ENCODE measurements at places on chromosomes 2 and 18.

DNA sequence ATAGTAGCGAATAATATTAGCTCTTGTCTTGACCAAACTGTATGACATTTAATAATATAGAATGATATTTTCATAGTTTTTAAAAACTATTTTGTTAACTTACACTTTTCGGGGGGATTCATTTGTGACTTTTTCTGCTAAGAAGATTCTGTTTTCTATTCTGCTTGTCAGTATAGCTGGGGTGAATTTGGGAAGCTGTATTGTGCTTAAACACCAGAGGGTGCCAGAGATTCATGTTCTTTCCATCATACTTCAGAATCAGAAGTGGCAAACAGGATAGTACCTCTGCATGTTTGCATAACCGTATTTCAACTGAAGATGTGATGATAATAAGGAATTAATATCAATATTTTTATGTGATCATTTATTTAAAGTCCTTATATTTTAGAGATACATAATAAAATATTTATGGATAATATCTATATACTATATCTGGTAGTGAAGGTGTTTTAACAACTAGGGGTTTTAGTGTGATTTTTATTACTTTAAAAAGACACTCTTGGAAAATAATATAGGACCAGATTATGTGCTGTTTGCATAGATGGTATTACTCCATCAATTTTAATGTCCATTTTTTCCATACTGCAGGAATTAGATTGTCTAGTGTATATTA lies 81.0 kb downstream of the TAF4B start:
- no peak for DNase-seq

GRCh38 chr18:49274188-49274714 lies 186.2 kb downstream of the DYM start:
- DNase-seq = no peak

DNA sequence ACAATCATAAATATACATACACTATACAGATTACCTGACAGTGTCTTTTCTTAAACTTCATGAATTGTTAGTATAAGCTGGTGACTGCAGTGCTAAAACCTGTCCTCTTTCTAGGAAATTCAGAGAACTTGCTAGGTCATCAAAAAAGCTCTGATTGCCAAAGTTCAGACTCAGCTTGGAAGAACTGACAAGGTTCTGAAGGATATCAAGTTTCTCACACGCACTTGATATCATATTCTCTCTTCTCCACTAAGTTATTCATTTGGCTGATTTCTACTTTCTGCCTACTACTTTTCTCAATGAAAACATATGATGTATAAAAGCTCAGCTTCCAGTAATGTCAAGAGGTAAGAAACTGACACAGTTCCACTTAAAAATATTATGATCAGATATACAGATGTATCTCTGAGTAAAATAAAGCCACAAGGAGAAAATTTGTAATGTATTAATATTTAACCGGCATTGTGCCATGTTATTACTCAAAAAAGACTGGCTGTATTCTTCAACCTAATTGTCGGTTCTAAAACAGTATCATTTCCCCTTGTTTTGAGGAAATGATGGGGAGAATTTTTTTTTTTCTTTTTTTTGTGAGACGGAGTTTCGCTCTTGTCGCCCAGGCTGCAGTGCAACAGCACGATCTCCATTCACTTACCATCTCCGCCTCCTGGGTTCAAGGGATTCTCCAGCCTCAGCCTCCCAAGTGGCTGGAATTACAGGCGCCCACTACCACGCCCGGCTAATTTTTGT lies 2.4 kb downstream of the OSBPL1A start:
- DNase-seq = no peak

GRCh38 chr2:71507476-71507875 lies 54.1 kb downstream of the DYSF start:
- DNase-seq = no peak

DNA sequence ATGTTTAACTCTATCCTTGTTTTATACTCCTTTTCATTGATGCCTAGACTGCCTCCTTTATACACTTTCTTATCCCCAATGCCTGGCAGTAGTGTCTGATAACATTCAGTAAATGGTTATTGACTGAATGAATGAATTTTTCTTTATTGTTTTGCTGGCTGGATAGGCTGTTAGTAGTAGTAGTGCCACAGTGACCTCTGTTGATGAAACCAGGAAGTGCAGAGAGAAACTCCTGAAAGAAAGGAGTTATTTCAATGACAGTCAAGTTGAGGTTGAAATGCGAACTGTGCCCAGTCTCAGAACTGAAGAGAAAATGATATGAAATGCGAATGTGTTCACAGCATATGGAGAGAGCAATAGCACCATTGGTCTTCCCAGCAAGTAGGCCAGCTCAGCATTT lies 26.8 kb upstream of the SLC9A2 start:
- no peak for DNase-seq

DNA sequence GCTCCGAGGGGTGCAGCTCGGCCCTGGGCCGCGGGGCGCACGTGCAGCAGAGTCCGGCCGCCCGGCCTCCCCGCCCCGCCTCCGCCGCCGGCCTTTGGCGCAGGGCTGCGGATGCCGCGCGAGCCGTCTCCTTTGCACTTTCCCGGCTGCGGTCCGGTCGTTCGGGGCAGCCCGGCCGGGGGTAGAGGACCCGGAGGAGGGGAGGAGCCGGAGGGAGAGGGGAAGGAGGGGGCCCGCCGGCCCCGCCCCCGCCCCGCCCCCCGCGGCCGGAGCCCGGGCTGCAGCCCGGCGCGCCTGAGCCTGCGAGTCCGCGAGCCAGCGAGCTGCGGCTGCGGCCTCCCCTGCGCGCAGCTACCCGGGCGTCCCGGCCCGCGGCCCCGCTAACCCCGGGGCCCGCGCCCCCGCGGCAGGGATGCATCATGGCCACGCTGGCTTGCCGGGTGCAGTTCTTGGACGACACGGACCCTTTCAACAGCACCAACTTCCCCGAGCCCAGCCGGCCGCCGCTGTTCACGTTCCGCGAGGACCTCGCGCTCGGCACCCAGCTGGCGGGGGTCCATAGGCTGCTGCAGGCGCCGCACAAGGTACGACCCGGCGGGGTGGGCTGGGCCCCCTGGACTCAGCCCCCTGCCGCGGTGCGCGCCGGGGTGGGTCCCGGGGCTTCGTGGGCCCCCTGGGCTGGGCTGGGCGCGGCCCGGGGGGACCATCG lies at the start of gene FHOD3:
TSS of gene FHOD3 (plus strand) at position 297 of the 709 bp plus-strand sequence. CDS start at position 420, 123 bp downstream.
- DNase-seq = no peak

DNA sequence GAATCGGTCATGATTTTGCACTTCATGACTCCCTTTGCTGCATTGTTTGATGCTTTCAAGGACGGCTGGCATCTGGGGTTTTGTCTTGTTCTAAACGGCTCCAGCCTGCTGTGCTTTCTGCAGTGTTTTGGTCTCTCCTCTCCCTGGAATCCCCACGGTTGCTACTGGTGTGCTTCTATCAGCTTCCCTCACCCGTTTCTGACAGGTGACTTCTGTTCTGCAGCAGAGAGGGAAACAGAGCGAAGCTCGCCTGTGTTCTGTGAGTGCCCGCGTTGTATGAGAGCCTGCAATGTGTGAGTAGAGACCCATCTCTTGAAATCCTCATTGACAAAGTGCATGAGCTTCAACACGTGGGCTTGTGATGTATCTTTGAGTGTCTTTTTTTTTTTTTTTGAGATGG lies 102.8 kb downstream of the DCDC2C start:
- no peak for DNase-seq

GRCh38 chr18:70373042-70373519 lies 84.2 kb downstream of the SOCS6 start:
- no peak for DNase-seq

DNA sequence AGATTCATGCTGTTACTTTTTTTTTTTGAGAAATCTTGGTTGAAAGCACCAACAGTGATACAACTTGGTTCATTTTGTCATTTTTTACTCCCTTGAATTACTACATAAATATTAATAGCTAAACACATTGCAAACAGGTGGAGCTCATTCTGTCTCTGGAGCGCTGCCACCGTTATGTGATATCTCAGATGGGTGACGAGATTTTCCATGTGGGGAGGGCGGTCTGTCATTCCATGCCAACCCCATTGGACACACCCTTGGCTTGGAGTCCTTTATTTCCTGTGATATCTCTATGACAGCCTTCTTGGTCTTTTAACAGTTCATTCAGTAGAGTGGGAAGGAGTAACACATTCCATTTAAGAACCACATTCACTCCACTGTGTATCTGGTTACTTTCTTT lies 794.8 kb downstream of the SATB2 start:
- no peak for DNase-seq

- DNase-seq = no peak
These were observed 33.4 kb downstream of the UGP2 start for GRCh38 chr2:63875131-63875527.

- no peak for DNase-seq
These were observed 126.8 kb downstream of the ZNF521 start for GRCh38 chr18:25225151-25225550.

DNA sequence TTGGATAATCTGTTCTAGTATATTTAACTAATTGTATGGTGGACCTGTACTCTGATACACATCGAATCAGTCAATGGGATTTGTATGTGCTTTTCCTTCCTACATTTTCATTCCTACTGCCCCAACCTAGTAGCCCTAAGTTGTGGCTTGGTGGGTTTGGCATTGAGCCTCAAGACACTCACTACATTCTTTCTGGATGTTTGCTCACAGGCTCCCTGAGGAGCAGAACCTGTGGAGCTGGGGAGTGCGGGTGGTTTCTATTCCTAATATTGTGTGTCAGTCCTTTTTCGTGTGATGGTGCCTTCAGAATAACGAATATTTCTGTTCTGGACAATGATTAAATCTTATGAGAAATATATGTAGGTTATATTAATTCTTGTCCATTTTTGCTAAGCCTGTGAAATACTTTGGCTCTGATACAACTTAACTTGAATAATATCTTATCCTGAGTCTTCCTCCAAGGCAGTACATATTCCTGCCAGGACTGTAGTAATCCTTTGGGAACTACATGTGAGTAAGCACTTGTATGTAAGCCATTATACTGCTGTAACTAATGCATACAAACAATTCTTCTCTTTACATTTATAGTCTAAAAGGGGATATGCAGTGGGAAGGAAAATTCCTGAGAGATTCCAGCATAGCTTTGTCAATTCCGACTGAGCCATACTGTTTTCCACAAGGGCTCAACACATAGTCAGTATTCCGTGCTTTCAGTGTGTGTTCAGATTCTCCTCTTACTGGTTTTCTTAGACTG lies 150.6 kb downstream of the AGPS start:
- no peak for DNase-seq

DNA sequence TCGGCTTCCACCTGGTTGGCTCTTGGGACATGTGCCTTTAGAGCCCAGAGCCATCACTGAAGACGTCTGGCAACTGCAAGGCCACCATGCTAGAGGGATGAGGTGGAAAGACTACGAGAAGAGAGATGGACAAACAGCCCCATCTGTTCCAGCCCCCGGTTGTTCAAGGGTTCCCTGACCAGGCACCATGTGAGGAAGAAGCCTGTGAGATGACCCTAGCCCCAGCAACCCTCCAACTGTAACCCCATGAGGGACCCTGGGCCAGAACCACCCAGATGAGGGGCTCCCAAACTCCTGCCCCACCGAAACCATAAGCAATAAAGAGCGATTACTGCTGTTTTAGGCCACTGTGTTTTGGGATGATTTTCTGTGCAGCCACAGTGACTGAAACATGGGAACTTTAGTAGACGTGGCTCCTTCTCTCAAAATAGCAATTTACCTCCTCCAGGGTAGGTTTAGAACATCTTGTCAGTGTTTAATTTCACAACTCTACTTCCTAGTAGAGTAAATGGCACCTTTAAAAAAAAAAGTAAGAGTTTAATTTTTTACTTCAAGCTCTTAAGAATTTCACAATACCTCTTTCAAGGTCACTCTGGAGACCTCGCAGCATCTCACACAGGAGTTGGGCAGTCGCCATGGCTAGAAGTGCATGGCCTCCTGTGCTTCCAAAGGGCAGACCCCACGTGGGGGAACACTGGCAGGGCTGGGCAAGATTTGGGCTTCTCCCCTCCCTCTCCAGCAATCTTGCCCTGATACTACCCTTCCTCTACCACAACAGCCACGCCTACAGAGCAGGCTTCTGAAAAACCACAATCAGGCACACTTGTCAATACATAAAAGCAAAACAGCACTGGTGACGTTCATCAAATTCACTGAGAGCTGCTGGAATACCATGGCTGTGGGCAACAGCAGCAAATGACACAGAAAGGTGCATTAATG lies 48.8 kb downstream of the TMEM163 start:
- DNase-seq = no peak

GRCh38 chr2:96907115-96908041 lies 37.5 kb upstream of the SEMA4C start:
- no peak for DNase-seq

DNA sequence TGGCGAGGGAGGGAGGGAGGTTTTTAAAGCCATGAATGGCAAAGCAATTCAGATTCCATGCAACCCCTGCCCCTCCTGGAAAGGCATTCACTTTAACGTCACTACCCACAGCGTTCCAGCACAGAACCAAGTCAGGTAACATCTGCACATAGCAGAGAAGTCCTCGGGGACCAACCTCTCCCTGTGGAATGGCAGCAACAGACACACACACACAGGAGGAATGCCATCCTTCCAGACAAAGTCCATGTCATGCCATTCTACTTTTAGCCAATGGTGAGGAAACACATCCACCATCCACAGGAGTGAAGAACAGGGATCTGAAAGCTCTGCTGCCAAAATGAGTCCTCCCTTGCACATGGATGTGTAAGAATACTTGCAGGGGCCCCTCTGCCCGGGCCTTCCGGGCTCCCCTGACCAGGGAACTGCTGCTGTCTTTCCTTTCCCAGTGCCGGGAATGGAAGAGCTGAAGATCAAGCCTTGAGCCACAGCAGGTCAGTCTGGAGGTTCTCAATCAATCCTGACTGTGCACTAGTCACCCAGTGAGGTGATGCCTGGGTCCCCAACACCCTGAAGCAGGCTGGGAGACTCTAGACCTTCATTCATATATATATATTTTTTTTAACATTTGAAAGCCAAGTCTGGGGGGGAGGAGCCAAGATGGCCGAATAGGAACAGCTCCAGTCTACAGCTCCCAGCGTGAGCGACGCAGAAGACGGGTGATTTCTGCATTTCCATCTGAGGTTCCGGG lies 63.7 kb downstream of the UXS1 start:
- no peak for DNase-seq

DNA sequence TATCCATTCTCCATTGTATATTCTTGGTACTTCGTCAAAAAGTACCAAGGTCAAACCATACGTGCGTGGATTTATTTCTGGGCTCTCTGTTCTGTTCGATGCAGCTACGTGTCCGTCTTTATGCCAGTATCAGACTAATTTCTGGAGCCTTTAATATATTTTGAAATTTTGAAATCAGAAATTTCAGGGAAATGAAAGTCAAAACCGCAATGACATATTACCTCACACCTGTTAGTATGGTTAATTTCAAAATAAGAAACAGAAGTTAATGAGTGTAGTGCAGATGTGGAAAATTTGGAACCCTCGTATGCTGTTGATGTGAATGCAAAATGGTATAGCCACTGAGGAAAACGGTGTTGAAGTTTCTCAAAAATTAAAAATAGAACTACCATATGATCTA lies 156.1 kb upstream of the TRIB2 start:
- DNase-seq = no peak

- DNase-seq = no peak
These were observed 16.5 kb upstream of the FAHD2A start for GRCh38 chr2:95386031-95386430.

- DNase-seq = no peak
These were observed 54.3 kb downstream of the RNF144A start for GRCh38 chr2:6971502-6971901.

- peak; percentile 33 for DNase-seq
These were observed 4.6 kb downstream of the MBP start for GRCh38 chr18:77127769-77128671.

- DNase-seq = no peak
These were observed 79.6 kb upstream of the NABP1 start for GRCh38 chr2:191598296-191598695.

- no peak for DNase-seq
These were observed 81.5 kb downstream of the XDH start for GRCh38 chr2:31333046-31333445.
